ENCODE measurements at places on chromosomes 11 and 22. TPM values are rescaled to one million over a fixed set of nuclear protein-coding genes. Genes with fewer than 3 reads are reported as not detected.

MAP6 gene
- 1.1 TPM for total RNA-seq

KRTAP5-10 gene
- not detected for total RNA-seq

GDPD4 gene
- not detected for total RNA-seq

OTOG gene
- total RNA-seq: not detected

TUT1 gene
- 7.0 TPM for total RNA-seq

API5 gene
- 82.4 TPM for total RNA-seq

LARGE2 gene
- not detected for total RNA-seq

GAL3ST1 gene
- total RNA-seq: 0.11 TPM

SLC35E4 gene
- total RNA-seq: 15.5 TPM

MGAT3 gene
- not detected for total RNA-seq

HEPN1 gene
- not detected for total RNA-seq

OVOL1 gene
- total RNA-seq: not detected

POU2AF1 gene
- total RNA-seq: not detected

CATSPERZ gene
- total RNA-seq: not detected

BDNF gene
- total RNA-seq: 1.8 TPM

ABTB2 gene
- total RNA-seq: 2.8 TPM

NR1H3 gene
- 13.7 TPM for total RNA-seq

MPZL2 gene
- total RNA-seq: 0.25 TPM

TTC28 gene
- 31.4 TPM for total RNA-seq

POLR3H gene
- 15.5 TPM for total RNA-seq

ZP1 gene
- not detected for total RNA-seq

OLFML1 gene
- 4.2 TPM for total RNA-seq

PTPN5 gene
- not detected for total RNA-seq

OTUB1 gene
- total RNA-seq: 54.6 TPM

MADD gene
- 22.0 TPM for total RNA-seq

GLB1L2 gene
- 0.37 TPM for total RNA-seq

NXPE1 gene
- not detected for total RNA-seq

CD248 gene
- 103 TPM for total RNA-seq

CENPM gene
- total RNA-seq: 37.2 TPM

SLC6A5 gene
- not detected for total RNA-seq

CNIH2 gene
- 0.25 TPM for total RNA-seq

P2RX3 gene
- total RNA-seq: not detected

CEND1 gene
- total RNA-seq: 1.00 TPM

RAC2 gene
- total RNA-seq: 4.0 TPM

DSCAML1 gene
- total RNA-seq: not detected

LRRC10B gene
- total RNA-seq: not detected

TRIM29 gene
- total RNA-seq: 0.11 TPM

ART1 gene
- not detected for total RNA-seq

OR52A1 gene
- not detected for total RNA-seq

NXPE2 gene
- total RNA-seq: under 0.01 TPM

C22orf42 gene
- total RNA-seq: not detected

CYP2D6 gene
- 0.25 TPM for total RNA-seq

PATL1 gene
- total RNA-seq: 9.9 TPM

DRD4 gene
- not detected for total RNA-seq

POU2AF3 gene
- 0.12 TPM for total RNA-seq

OR51T1 gene
- total RNA-seq: not detected

RNF26 gene
- total RNA-seq: 7.2 TPM

EMID1 gene
- total RNA-seq: not detected

FBLN1 gene
- 94.1 TPM for total RNA-seq

CASP4 gene
- total RNA-seq: 139 TPM

RIC3 gene
- under 0.01 TPM for total RNA-seq

GTSE1 gene
- total RNA-seq: 16.8 TPM

OR5AL1 gene
- not detected for total RNA-seq

GPHA2 gene
- not detected for total RNA-seq

ARHGAP8 gene
- 0.25 TPM for total RNA-seq

OR51E1 gene
- not detected for total RNA-seq

FGF3 gene
- total RNA-seq: not detected

All from uterine smooth muscle cell (primary cell).